GM23248 (cell line): ENCODE measurements at places on chromosomes 5 and 9.

GRCh38 chr5:96657068-96657467 is 5.1 kb upstream of the CAST start:
- DNase-seq: peak; percentile 97

DNA sequence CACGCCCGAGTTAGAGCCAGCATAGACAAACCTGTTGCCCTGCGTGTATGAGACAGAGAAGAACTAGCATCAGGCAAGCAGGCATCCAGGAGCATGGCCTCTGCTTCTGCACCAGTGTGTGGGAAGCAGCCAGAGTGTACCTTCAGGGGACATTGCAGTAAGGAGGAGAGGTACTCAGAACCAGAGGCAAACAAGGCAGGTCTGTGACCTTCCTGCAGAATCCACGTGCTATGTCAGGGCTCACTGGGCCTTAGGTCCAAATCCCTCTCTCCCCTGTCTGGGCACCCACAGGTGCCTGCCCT is 63.0 kb downstream of the SECISBP2 start:
- DNase-seq: no peak

DNA sequence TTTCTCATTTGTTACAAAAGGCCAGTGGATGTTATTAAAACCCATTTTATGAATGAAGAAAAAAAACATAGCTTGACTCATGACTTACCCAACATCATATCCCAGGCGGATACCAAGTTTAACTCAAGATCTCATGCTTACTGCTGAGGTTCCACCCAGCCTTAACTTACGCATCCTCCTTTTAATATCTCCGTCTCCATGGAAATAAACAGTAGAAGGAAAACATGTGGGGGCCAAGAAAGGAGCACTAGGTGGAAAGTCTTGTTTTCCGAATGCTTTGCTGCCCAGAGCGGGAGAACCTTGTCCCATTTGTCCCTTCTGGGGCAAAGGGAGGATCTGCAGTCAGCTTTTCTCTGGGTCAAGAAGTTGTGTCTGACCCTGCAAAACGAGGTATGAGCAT is 44.1 kb downstream of the ANGPTL2 start:
- no peak for DNase-seq

DNA sequence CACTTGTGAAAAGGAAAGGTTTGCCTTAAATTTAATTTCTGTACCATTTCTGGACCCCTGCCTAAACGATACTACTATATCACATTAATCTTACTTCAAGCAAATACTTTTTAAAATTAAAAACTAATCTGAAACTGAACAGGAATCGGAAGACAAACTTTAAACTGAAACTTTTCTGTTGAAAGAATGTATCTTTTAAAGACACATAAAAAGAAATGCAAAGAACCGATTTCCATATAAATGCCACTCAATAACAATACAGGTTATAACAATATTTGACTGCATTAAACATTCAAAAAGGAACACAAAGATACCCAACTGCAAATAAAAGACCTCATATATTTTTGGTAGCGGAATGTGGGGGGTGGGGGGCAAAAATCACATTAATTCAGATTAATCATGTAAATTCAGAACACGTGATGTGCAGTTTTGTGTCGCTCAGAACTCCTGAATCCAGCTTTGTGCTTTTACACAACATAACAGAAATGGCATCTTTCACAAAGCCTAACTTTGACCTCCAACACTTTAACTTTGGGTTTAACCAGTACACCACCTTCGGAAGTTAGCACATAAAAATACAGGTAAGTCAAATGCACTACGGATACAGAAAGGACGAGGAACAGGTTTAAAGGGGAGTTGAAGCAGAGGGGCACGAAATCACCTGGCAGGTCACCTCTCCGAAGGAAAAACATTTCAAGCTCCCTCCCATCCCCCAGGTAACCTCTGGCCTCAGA is 925 bp downstream of the LIFR start:
- DNase-seq: peak; percentile 21

DNA sequence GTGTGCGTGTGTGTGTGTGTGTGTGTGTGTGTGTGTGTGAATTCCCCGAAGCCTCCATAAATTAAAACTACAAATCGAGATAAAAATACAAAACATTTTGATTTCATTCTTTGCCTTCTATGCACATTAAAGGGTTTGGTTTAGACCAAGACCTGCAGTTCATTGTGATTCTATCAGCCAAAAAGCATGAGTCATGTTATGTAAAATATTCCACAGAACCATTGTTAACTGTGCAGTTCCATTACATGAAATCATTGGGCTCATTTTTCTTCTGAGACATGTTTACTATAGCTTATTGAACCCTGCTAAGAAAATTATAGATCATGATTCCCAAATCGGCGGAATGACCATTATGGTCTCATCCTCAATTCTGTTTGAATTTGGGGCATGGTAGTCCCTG is 11.7 kb downstream of the CAVIN4 start:
- peak; percentile 68 for DNase-seq

DNA sequence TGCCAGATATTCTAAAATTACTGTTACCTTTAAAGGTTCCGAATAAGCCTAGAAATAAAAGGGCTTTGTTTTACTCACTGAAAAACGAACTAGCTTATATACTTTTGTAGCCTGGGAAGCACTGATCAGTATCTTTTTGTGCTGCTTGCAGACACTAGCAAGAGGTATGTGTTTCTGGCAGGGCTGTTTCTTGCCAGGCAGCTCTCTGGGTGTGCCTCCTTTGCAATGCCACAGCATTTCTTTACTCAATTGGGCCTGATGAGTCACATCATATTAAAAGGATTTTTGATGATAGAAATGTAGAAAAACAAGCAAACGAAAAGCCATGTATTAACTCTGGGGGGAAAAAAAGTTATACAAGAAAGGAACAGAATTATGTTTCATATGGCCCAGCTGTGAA is 35.6 kb downstream of the CD180 start:
- peak; percentile 92 for DNase-seq
